ENCODE measurements at places on chromosomes 4 and X. TPM values are rescaled to one million over a fixed set of nuclear protein-coding genes. Genes with fewer than 3 reads are reported as not detected.

MMAA gene
- total RNA-seq = 7.6 TPM

CNKSR2 gene
- 0.76 TPM for total RNA-seq

PPP2R2C gene
- not detected for total RNA-seq

CT45A1 gene
- not detected for total RNA-seq

PGAM4 gene
- not detected for total RNA-seq

HERC3 gene
- total RNA-seq = 18.0 TPM

SPATA4 gene
- not detected for total RNA-seq

INTU gene
- 4.4 TPM for total RNA-seq

PRRG1 gene
- 9.2 TPM for total RNA-seq
